NCI-H460 (cell line): ENCODE measurements at places on chromosomes 4 and X.

GRCh38 chrX:70398899-70399298, 24.2 kb upstream of the GDPD2 start:
- DNase-seq, result no peak

- DNase-seq, result no peak
Measured at GRCh38 chr4:99679204-99679603, 21.6 kb upstream of the C4orf54 start.

DNA sequence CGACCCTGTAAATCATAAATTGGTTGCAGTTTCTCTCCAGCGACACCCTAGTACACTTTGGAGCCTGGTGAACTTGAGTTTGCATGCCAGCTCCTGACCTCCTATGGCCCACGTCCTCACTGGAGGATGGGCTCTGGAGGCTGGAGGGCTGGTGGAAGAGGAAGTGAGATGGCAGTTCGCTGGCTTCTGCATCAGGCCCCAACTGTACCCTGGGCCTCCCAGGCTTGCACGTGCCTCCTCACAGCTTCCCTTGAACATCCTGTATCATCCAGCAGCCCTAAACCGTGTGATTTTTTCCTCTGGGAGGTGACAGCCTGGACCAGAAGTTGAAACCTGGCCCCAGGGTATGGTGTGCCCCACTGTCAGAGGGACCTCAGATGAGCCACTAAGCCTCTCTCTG, 78.5 kb downstream of the HTRA3 start:
- no peak for DNase-seq

- peak; percentile 30 for DNase-seq
Measured at GRCh38 chr4:113684534-113685091, 76.9 kb downstream of the CAMK2D start.

DNA sequence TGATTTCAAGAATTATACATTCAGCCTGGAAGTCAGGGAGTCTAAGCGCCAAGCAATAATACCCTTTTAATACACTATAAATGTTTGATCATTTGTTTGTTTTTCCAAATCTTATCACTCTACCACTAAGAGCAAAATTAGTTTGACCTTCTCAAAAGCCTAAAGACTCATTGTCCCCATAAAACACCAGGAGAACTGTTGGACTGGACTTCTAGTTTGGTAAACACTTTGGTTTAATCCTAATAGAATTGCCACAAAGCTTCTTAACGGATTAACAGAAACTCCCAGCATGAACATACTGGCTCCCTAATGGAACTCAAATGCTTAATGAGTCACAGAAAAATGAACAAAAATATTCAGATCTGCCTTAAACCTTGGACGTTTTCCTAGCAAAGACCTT, 34.9 kb downstream of the SYTL5 start:
- DNase-seq, result no peak

- no peak for DNase-seq
Measured at GRCh38 chr4:128294464-128294863, 6.9 kb upstream of the PGRMC2 start.

DNA sequence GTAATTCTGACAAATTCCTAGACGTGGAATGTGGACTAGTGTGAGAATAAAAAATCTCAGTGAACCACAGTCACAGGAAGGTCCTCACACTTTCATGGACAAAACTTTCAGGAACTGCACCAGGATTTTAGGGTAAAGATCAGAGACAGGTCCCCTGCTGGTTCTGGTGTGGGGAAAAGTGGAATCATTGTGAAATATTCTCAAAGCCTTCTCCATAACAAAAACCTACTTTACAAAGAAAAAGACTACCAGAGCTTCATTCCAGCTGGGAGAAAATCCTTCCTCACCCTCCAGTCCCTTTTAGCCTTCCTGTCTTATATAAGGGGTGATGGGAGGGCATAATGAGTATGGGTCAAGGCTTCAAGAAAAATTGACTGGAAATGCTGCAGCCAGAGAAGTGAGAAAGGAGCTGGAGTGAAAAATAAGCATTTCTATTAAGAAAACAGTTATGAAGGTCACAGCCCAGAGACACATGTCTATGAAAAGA, 325.8 kb downstream of the ARAP2 start:
- DNase-seq, result no peak

GRCh38 chr4:12979797-12980196, 504.3 kb downstream of the RAB28 start:
- no peak for DNase-seq

DNA sequence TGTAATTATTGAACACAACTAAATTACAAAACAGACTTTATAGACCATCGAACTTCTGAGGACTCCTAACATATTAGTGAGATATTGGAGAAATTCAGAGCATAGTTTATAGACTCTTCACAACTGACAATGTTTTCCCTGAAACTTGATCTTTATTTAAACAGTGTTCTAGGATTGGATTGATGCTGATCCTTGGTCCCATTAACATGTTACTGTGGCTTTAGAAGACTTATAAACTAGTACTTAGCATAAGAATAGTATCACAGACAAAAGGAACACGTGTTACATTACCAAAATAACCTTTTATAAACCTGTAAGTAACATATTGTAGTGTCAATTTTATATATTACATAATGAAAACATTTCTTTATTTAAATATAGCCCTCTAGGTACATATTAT, 689.6 kb downstream of the CCSER1 start:
- DNase-seq, result no peak

GRCh38 chr4:65580551-65580950, 89.7 kb downstream of the EPHA5 start:
- peak; percentile 33 for DNase-seq

- DNase-seq, result no peak
Measured at GRCh38 chrX:55488006-55488592, 1.5 kb downstream of the USP51 start.

GRCh38 chr4:140153718-140154571, at the start of gene MAML3:
Gene MAML3, minus strand, starts transcription at chr4:140154184. Its CDS starts 857 bp downstream, at chr4:140153327.
- peak; percentile 89 for DNase-seq

GRCh38 chr4:103634236-103634635, 85.5 kb downstream of the TACR3 start:
- no peak for DNase-seq

DNA sequence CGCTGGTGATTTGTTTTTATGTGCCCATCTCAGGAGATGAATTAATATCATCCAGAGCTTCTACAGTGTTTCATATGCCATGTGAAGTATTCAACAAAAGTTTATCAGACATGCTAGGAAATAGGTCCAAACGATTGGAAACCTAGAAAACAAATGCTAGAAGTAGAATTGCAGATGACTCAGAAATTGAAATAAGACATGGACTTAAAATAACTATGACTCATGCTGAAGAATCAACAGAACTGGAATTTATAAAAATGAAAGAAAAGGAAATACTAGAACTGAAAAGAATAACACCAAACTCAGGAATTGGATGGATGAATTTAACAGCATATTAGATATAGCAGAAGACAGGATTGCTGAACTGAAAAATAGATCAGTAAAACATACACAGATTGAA, 172.7 kb upstream of the GIMD1 start:
- no peak for DNase-seq

GRCh38 chr4:86965019-86965976, 30.5 kb downstream of the AFF1 start:
- no peak for DNase-seq

DNA sequence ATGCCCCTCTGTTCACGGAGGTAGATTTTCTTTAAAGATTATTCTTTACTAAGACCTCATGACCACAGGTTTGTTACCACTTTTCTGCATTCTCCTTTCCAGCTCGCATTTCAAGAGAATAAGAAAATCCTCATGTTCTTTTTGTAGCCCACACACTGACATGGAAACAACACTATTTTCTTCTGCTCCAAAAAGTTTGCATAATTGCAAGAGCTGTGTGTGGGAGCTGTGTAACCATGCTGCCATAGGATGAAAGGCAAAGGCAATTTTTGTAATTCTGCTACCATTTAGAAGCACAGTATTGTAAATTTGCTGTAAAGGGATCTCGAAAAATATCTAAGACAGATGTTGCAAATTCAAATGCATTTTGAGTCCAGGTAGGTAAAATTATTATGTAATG, 302.4 kb upstream of the EMCN start:
- no peak for DNase-seq

DNA sequence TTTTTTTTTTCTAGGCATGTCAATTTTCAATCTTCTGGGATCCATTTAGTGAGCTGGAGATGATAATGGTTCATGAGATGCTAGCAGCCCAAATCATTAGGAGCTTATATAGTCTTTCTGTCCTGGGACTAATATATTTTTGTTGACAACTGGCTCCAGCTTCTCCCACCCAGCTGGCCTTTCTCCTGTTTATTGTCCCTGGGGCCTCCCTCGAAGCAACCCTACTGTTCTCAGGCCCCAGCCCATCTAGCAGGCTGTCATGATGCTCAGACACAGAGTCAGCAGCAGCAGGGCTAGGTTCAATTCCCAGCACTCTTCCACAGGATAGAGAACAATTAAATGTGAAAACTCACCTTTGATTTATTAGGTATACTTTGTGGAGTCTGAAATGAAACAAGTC, 127.6 kb upstream of the MID1 start:
- DNase-seq, result no peak
